ENCODE measurements at places on chromosomes 2 and 18.

GRCh38 chr2:59888015-59888414 lies 665.4 kb downstream of the BCL11A start:
- peak; percentile 55 for DNase-seq

- no peak for DNase-seq
Measured at GRCh38 chr18:48562075-48562474, 23.2 kb downstream of the CTIF start.

DNA sequence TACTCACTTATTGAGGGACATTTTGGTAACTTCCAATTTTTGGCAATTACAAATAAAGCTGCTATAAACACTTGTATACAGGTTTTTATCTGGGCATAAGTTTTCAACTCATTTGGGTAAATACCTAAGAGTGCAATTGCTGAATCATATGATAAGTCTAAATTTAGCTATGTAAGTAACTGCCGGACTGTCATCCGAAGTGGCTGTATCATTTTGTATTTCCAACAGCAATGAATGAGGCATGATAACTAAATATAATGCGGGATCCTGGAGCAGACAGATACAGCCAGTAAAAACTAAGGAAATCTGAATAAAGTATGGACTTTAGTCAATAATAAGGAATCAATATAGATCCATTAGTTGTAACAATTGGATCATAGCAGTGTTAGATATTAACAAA lies 156.5 kb upstream of the RMP24 start:
- DNase-seq, result no peak

DNA sequence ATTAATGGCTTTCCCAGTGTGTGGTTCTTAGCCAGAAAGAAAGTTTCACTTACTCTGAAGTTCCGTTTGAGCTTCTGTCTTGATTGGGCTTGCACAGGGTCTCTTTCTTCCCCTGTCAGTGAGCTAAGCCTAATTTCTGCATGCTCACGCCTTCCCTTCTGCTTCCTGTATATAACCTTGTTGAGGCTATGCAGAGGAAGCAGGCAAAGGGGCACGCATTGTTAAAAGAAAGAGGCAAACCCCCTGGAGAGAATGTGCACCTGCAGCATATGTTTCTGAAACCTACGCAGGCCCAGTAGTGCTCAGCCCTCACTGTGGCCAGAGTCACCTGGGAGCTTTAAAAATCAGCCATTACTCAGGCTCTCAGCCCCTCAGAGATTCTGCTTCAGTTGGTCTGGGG lies 14.5 kb upstream of the PLA2R1 start:
- no peak for DNase-seq

- no peak for DNase-seq
Measured at GRCh38 chr2:175918935-175919334, 83.1 kb downstream of the LNPK start.

GRCh38 chr18:32460171-32460731 lies 10.4 kb downstream of the GAREM1 start:
- DNase-seq, result no peak

DNA sequence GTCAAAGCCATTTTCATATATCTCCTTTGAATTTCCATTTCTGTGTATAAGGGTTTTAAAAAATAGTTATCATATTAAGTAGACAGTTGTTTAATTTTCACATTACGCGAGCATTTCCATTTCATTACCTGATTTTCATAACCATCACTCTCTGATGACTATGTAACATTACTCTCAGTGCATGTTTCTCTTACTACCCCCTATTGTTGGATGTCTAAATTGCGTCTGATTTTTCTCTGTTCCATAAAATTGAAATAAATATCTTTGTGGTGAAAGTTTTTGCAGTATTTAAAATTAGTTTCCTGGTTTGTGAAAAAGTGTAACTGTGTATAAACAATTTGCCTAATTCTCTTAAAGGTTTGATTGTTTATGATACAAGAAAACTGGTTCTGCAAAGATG lies 123.8 kb downstream of the MYO1B start:
- no peak for DNase-seq

DNA sequence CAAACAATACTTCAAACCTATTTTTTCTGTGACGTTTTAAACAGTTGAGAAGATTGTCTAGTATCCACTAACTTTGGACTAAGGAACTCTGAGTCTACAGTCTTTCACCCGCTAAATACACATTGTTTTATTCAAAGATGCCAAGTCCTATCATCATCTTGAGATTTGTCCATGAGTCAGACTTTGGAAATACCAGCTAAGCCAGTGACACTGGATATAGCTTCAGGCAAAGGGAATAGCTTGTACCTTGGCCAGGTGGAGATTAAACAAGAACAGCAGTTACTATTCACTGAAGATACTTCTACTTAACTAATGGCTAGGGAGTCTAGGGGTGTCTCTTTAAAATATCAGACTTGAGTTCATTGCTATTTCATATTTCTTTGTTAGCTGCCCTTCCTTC lies 137.5 kb downstream of the COMMD1 start:
- DNase-seq, result no peak

DNA sequence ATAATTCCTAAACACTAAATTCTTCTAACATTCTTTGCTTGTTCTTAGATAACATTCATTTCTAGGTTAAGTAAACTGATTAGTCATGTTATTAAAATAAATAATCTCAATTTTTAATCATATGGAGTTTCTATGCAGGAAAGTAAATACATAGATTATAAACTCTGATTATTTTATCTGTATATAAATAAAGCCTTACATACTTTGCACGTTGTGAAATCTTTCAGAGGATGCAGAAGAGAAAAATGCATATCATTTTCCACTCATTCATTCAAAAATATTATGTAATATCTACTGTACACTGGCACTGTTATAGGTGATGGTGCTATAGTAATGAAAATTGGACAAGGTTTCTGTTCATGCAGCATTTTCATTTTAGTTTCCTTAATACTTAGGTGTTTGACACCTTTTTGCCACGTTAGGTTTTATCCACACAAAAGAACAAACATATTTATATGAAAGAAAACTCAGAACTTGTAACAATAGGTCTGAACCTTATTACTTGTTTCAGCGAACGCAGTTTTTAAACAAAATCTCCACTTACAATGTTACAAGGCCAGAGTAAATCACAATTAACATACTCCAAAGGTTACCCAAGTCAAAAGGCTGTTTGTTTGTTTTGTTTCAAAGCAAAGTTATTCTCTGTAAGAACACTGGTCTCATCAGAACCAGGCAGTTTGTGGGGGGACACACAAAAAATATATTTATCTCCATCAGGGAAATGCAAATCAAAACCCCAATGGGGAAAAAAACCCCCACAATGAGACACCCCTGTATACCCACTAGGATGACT lies 27.4 kb downstream of the ADAM17 start:
- no peak for DNase-seq

DNA sequence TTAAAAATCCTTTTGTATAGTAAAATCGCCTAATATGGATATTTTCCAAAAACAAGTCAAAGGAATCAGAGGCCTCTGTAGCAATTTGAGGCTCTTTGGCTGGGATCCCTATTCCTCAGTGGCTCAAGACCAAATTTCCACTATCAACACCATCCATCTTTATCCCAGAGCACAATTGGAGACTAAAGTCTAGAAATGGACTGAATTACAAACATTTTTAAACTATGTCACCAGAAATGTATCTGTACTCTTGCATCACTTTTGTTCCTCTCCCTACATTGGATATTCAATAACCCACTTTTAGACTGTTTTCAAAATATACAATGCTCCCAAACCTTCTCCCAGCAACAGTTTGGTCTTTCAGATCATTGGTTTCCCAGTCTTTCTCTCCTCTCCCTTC lies 140.4 kb upstream of the KLHL29 start:
- no peak for DNase-seq

DNA sequence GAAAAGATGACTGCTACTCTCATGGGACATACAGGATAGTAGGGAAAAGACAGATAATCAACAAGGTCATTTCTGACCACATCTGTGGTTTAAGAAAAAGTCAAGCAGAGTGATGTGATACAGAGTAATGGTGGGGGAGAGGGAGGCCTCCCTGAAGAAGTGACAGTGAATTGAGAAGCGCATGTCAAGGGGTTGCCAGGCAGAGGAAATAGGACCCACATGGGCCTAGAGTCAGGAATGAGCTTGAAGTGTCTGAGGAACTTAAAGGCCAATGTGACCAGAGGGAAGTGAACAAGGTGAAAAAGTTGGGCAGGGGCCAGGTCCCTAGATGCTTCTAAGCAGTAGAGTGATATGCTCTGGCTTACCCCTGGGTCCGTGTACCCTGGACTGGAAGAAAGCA lies 113.5 kb upstream of the PPP1CB start:
- DNase-seq, result no peak

DNA sequence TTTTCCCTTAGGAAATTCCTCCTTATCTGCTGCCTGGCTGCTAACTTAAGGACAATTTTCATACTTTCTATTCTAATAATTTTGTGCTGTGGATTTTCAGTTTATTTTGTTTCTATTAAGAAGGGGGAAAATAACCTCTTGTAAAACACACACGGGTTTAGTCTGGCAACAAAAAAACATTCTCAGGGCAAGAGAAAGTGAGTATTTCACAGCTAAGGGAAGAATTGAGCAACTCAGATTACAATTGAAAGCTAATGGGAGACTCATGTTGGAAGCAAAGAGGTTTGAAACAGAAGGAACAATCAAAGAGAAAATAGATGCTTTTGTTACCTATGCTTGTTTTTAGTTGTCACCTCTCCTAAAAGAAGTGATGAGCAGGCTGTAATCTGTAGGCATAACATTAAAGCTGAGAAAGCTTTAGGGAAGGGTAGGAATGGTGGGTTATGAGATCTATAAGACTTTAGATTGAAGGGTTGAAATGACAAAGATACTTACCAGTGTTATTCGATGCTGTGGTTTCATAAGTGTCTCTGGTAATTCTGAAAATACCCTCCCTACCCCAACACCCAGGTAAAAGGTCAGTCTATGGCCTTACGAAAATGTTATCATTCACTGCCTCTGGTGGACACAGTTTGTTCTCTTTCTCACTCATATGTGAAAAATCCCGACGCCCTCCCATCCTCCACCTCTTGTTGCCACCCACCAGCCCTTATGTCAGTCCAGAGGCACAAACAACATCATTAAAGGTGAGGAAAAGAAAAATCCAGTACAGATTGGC lies 510.9 kb downstream of the TXNL1 start:
- DNase-seq, result no peak

GRCh38 chr2:38076152-38076709 lies 280 bp upstream of the CYP1B1 start:
- no peak for DNase-seq

GRCh38 chr2:45699032-45699658 lies 47.7 kb downstream of the PRKCE start:
- no peak for DNase-seq

- DNase-seq, result no peak
Measured at GRCh38 chr2:182182436-182182835, 196.8 kb downstream of the PPP1R1C start.

- no peak for DNase-seq
Measured at GRCh38 chr2:33242845-33243244, 233.6 kb upstream of the RASGRP3 start.

- no peak for DNase-seq
Measured at GRCh38 chr2:223464071-223464470, 138.1 kb downstream of the SCG2 start.

DNA sequence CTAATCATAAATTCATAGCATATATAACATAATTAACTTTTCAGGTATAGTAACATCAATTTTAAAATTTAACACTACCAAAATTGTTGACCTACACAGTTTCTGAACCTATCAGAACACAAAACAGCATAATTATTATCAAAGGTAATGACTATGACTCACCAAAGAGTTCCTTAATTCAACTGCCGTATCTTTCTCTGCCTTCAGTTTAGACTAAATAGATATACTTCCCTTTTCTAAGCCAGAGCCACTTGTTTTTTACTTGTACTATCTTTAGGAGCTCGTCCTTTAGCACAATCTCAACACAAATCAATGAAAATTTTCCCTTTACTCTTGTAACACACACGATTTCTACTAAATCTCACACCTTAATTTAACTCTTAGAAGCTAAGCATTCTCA lies 54.4 kb downstream of the CCDC88A start:
- DNase-seq, result no peak

DNA sequence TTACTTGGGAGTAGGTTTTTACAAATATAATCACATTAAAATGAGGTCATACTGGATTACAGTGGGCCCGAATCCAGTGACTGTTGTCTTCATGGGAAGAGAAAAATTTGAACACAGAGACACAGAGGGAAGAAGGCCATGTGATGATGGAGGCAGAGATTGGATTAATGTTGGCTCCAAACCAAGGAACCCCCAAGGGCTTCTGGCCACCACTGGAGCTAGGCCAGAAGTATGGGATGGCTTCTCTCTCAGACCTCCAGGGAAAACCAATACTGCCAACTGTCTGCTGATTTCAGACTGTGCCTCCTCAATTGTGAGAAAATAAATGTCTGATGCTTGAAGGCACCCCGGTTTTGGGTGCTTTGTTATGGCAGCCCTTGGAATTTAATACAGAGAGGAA lies 76.0 kb downstream of the ALPK2 start:
- no peak for DNase-seq

DNA sequence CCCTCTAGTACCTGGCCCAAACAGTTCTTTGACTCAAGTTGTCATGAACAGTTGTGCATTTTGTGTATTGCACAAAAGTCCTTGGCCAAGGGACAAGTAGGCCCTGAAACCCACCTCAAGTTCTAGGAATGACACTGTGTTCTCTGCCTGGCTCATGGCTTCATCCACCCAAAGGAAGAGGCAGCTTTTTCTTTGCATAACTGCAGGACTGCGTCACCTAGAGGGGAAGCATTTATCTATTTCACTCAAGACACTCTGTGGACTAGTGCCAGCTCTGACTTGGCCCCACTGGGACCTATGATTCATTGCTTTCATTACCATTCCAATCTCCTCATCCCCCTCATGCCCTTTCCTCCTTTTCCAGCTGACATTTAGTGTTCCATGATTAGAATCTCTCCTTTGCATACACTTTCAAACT lies 119.3 kb upstream of the SIX2 start:
- no peak for DNase-seq

DNA sequence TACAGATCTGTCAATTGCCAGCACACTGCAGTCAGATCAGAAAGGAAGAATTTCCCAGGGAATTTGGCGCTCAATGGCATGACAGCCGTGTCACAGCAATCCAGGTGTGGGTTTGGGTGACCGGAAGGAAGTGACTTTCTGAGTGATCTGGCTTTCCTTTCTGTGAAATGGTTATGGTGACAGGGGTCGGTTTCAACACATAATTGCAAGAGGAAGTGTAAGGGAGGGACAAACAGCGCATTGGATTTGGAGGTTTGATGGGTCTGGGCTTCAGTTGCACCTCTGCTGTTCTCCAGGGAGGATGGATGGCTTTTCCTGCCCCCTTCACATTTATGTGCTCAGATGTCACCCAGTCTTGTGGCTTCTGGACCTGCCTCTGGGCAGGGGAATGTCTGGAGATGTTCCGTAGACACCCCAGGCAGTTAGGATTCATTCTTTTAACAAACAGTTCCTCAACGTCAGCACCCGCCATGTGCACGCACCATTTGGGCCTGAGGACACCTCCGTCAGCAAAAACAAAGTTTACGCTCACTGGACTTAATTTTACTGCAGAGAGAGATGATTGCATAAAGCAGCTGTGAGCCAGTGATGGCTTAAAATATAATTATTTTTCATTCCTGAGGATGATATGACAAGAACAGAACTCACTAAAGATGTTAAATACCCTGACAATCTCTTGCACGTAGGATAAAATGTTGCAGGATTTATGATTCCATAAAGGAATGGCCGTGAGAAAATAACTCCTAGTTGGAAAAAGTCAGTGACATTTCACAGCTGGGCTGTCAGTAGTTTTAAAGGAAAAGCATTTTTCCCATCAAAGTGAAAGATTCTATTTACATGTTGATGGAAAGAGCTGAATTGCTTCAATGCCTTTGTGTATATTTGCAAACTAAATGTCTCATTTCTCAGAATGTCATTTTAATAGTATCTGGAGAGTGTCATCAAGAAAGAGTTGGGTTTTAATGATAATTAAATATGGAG lies 36.9 kb downstream of the MBP start:
- DNase-seq, result no peak

- DNase-seq, result no peak
Measured at GRCh38 chr18:42086288-42086687, 131.3 kb downstream of the PIK3C3 start.

Data from CD4-positive, alpha-beta T cell treated with Interleukin-17A for 4 hours (primary cell).